SJSA1 (cell line): ENCODE measurements at places on chromosomes 1 and 21. TPM values are rescaled to one million over a fixed set of nuclear protein-coding genes. Genes with fewer than 3 reads are reported as not detected.

The BEST4 gene
- not detected in 2 replicates for total RNA-seq

DNA sequence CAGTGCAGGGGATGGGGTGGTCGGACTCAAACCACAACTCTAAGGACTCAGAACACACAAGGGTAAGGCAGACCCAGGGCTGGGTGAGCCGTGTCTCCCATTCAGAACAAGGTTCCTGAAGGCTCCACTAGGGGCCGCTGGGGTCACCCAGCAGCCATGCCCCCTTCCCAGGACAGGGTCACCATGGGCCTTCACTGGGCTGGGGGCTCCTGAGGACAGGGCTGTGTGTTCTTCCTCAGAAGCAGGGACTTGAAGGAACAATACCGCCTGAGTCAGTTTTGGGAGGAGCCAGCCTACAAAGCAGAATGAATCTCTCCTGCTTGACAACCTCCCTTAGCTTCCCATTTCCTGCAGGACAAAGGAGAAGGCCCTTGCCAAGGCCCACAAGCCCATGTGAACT lies 15.4 kb downstream of the RIMS3 start:
- H3K4me3 ChIP-seq: no peak overlapping the region
- no peaks in the 10 kb centered on the region for H3K27me3 ChIP-seq
- H3K4me1 ChIP-seq: no peaks in the 10 kb centered on the region
- no peak overlapping the region for H3K27ac ChIP-seq

DNA sequence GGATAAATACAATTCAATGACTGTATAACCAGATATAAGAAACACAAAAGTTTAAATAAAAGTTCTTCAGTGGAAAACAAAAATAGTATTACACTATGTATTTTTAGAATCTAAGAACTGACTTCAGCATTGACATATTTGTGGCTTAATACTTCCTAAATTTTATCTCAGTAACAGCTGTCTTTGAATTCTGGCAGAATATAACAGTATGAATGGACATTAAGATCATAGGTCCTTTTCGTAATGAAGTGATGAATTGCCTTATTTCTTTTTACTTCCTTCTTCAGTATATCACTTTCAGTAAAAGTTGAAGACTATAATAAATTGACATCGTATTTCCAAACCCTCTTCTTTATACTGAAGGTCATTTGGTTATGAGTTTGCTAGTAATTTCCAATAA lies 1030.0 kb downstream of the MRPL39 start:
- H3K4me3 ChIP-seq: no peak overlapping the region
- no peaks in the 10 kb centered on the region for H3K27me3 ChIP-seq
- H3K27ac ChIP-seq: no peak overlapping the region

- DNase-seq: no peak
- no peaks in the 10 kb centered on the region for H3K36me3 ChIP-seq
- H3K27me3 ChIP-seq: 0 out of 2 replicates have a peak, but pooled peaks cover 3% of the 10 kb centered on the region
- H3K4me3 ChIP-seq: no peak overlapping the region
Observed at GRCh38 chr21:25649146-25649545, 10.1 kb downstream of the JAM2 start.

The VWA5B1 gene
- total RNA-seq: not detected in 2 replicates

DNA sequence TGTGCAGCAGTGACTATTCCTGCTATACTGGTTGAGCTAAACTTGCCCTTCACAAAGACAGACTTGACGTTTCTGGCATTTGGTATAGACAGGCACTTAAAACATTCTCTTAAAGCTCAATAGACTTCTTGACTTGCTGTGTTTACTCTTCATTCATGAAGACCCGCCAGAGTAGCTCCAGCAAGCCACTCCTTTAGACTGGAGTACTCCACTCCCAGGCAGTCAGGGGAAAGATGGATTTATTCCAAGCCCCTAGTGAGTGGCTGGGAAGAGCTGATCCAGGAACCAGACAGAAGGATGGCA lies 70.7 kb downstream of the EVA1C start:
- H3K36me3 ChIP-seq: no peaks in the 10 kb centered on the region
- DNase-seq: no peak
- peak overlapping the region; percentile 65 for H3K27ac ChIP-seq
- peaks cover 61% of the 10 kb centered on the region for H3K4me1 ChIP-seq

- no peaks in the 10 kb centered on the region for H3K36me3 ChIP-seq
- no peak for DNase-seq
- no peak overlapping the region for H3K27ac ChIP-seq
- H3K4me3 ChIP-seq: no peak overlapping the region
- no peaks in the 10 kb centered on the region for H3K27me3 ChIP-seq
Observed at GRCh38 chr1:178051071-178051470, 42.8 kb upstream of the RASAL2 start.

DNA sequence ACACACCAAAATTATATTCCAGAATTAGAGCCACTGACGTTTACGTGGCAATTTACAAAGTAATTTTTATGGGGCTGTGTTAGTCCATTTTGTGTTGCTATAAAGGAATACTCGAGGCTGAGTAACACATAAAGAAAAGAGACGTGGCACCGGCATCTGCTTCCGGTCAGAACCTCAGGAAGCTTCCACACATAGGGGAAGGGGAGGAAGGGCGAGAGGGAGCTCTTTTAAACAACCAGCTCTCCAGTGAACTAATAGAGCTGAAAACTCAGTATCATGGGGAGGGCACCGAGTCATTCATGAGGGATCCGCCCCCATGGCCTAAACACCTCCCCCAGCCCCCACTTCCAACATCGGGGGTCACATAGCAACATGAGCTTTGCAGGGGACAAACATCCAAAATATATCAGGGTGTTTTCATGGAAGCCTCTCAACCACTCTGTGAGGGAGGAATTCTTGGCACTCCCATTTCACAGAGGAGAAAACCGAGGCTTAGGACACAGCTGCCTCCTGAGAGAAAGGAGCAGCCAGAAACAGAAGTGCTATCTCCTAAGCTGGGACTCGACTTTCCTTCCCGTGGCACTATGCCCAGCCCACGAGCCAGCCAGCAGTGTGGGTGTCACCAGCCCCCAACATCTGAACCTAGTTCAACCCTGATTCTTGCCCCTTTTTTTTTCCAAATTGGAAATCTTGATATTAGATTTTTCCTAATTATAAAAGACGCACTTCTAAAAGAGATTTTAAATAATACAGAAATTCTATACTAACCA lies 29.2 kb downstream of the MIS18A start:
- DNase-seq: no peak
- H3K27me3 ChIP-seq: no peaks in the 10 kb centered on the region
- H3K27ac ChIP-seq: no peak overlapping the region
- no peak overlapping the region for H3K4me3 ChIP-seq
- H3K36me3 ChIP-seq: no peaks in the 10 kb centered on the region
- H3K4me1 ChIP-seq: peaks cover 14% of the 10 kb centered on the region

The SLFNL1 gene
- 0.03 TPM in 1 of 2 replicates, not detected in the other for total RNA-seq

DNA sequence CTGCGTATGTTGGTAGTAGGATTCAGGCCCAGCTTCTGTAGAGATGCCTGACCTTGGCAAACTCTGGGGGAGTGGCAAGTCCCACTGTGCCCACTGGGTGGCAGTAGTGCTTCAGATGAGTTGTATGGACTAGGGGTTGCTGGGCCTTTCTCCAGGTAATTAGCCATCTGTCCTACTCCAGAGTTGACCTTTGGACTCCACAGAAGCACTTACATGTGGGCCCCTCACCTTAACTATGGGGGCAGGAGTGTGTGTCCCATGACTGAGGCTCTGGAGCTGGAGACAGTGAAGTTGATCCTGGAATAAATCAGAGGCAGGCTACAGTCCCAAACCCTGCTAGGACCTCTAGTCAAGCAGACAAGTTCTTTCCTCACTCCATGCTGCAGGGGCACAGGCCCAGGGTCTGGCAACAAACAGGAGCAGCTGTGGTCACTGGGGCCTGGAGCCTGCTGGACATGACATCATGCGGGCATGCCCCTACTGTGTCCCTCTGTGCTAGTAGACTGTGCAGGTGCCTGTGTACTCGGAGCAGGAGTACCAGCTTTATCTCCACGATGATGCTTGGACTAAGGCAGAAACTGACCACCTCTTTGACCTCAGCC lies 4.6 kb downstream of the DMAP1 start:
- H3K4me1 ChIP-seq: peaks cover 9% of the 10 kb centered on the region
- no peaks in the 10 kb centered on the region for H3K27me3 ChIP-seq
- H3K27ac ChIP-seq: no peak overlapping the region
- DNase-seq: peak; percentile 73
- peaks cover 76% of the 10 kb centered on the region for H3K36me3 ChIP-seq
